ENCODE measurements at places on chromosomes 12 and 14. TPM values are rescaled to one million over a fixed set of nuclear protein-coding genes. Genes with fewer than 3 reads are reported as not detected.

TAS2R8 gene
- total RNA-seq: not detected

MYF5 gene
- not detected for total RNA-seq

MYBPC1 gene
- not detected for total RNA-seq

MRPL52 gene
- 190 TPM for total RNA-seq

RNF212B gene
- total RNA-seq: 0.39 TPM

ACAD10 gene
- total RNA-seq: 25.7 TPM

WSCD2 gene
- 0.92 TPM for total RNA-seq

KIF26A gene
- 43.0 TPM for total RNA-seq

TAS2R43 gene
- 0.48 TPM for total RNA-seq

Measured in H9 (cell line).